ENCODE measurements at places on chromosomes 11 and 22.
A peak's percentile ranks its signal among the peaks of the same experiment; 100 is the strongest.

GRCh38 chr22:40183029-40183581 is 5.4 kb downstream of the TNRC6B start:
- DNase-seq, result no peak

GRCh38 chr11:96213500-96213899 is 129.5 kb downstream of the MAML2 start:
- no peak for DNase-seq

DNA sequence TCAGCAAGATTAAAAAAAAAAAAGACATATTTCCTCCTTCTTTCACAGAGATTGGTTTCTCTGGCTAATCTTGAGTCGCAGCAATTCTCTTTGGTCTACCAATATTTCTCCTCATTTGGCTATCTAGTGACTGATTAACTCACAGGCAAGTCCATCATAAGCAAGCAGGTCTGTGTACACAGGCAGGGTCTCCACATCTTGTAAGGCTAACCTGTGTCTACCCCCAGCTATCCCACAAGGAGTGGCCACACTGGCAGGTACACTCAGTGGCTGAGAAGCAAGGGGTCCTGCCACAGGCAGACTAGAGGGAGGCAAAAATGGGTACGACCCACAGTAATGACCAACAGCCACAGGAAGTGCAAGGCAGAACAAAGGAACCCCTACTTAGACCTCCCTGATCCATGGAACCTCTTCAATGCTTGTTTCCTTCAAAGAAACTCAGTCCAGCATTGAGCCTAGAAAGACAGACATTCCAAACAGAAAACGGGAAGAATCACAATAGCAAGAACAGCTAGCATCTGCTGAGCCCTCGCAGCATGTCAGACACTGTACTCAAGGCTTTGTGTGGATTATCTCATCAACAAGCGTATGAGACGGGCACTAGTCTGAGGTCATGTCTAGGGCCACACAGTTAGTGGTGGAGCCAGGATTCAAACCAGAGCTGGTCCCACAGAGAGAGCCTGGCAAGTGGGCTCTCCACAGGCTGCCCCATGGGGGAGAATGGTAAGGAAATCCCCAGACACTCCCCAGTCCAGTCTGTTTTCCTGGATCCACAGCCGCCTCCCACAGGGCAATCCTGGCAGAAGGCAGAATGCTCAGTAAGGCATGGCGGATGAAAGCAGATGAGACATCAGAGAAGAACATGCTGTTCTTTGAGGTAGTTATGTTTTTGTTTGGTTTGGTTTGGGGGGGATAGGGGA is 34.3 kb downstream of the PLEKHA7 start:
- no peak for DNase-seq

GRCh38 chr11:86070142-86071056 is 1.5 kb upstream of the PICALM start:
- no peak for DNase-seq

DNA sequence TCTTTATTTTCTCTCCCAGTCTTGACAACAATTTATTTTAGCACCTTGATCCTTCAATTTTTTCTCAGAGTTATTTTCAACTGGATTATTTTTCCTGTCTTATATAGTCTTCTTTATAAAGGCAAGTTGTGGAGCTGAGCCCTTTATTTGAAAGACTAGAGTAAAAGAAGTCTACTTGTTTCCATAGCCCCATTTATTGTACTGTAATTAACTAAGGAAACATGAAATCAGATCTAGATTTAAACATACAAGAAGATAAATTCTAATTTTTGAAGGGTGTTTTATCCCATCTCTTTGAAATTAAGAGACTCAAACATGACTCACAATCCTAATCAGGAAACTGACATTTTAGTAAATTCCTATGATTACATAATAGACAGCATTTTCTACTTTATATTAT is 2421.8 kb downstream of the LRRC4C start:
- DNase-seq, result no peak

- DNase-seq, result no peak
Measured at GRCh38 chr11:56093008-56093407, at the start of gene OR8I2. Gene OR8I2, plus strand, starts transcription at chr11:56093308. Its CDS starts 0 bp downstream, at chr11:56093308.

DNA sequence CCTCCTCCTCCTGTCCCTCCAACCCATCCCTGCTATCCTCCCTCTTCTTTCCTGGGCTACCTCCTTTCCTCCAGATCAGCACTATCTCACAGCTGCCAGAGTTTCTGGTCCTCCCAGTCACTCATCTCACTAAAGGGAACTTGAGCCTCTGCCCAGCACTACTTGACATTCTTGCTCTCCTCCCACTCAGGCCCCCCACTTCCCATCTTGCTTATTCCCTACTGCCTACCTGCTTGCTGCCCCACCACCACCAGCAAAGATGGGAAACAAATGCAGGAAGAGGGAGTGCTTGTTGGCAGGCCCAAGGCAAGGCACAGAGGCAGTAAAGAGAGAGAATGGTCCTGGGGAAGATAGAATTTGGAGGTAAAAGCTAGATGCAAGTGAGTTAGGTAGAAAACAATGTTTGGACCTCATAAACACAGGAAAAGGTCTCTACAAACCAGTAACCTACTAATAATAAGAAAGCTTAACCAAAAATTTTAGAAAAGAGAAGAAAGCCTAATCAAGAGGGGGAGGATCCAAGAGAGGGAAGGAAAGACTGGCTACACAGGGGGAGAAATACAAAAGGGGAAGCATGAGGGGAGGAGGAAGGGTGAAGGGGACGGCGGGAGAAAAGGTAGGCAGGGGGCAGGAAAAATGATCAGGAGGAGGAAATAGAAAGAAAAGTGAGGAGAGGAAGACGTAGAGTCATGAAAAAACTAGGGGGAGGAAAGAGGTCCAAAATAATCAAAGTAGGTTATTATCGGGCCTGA is 63.6 kb downstream of the PAK1 start:
- DNase-seq, result no peak

DNA sequence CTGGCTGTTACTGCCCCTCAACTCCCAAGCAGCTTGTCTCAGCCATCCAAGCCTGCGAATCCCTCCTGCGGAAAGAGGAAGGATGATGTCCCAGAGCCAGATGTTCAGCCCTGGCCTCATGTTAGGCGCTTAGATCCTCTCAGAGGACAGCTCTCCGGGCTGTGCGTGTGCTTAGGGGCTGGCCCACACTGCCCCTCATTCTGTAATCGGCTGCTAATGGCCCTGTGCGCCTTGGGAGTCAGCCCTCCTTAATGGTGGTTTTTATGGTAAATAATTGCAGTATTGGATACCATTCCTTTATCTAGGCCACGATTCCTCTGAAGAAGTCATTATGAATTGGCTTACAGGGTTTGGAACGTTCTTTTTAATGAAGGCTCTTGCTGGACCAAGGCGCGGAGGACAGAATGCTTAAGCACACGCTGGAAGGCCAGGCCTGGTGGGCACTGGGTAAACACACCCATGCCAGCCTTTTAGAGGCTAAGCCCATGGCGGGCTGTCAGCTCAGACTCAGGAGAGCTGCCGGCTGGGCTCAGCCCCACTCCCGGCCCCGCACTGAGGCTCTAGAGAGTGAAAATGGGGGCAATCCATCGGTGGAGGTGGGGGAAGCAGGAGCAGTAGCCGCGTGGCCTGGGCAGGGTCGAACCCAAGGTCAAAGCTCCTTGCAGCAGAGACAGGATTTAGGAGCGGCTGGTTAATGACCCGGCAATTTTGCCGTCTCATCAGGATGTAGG is 1157.5 kb downstream of the BRD1 start:
- DNase-seq, result no peak

DNA sequence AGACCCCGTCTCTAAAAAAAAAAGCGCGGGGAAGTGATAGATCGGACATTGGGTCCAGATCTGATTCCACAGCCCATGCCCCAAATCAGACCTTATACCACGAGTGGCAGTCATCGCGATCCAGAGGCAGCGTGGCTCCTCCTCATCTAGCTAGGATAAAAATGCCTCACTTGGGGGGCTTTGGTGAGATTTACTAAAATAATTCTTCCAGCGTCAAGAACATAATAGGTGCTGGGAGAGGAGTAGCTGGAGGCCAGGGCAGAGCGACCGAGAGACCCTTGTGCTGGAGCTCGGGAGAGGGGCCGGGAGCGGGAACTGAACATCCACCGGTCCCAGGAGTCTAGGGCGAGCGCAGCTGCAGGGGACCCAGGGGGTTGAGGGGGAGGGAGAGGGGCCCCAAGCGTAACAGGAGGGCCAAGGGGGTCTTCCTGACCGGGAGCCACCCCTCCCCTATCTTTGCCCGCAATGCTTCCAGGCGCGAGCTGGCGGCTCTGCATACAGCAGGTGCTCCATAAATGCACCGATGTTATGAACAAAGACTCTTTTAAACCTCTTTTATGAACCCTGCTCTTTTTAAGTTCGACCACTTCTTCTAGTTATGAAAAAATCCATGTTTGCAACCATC is 823 bp upstream of the CPT1A start:
- no peak for DNase-seq

GRCh38 chr11:20088397-20089225 is 71.7 kb downstream of the DBX1 start:
- no peak for DNase-seq

- DNase-seq, result no peak
Measured at GRCh38 chr11:1140642-1141490, 16.9 kb upstream of the MUC5AC start.

- no peak for DNase-seq
Measured at GRCh38 chr11:107801641-107802040, 56.9 kb downstream of the SLC35F2 start.

DNA sequence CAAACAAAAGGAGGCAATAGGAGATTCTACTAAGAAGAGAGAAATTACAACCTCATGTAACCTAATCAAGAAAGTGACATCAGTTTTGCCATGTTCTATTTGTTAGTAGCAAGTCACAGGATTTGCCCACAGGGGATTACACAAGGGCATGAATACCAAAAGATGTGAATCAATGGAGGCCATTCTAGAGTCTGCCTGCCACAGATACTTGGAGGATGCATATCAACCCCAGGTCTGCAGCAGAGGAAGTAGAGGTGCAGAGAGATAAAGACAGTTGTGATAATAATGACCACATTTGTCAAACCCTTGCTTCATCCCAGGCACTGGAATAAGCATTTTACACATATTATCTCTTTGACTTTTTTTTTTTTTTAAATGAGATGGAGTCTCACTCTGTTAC is 2.4 kb upstream of the ASCC2 start:
- no peak for DNase-seq

- no peak for DNase-seq
Measured at GRCh38 chr11:66494935-66495334, 14.7 kb downstream of the DPP3 start.

- no peak for DNase-seq
Measured at GRCh38 chr11:118565051-118565450, 680 bp downstream of the IFT46 start.

DNA sequence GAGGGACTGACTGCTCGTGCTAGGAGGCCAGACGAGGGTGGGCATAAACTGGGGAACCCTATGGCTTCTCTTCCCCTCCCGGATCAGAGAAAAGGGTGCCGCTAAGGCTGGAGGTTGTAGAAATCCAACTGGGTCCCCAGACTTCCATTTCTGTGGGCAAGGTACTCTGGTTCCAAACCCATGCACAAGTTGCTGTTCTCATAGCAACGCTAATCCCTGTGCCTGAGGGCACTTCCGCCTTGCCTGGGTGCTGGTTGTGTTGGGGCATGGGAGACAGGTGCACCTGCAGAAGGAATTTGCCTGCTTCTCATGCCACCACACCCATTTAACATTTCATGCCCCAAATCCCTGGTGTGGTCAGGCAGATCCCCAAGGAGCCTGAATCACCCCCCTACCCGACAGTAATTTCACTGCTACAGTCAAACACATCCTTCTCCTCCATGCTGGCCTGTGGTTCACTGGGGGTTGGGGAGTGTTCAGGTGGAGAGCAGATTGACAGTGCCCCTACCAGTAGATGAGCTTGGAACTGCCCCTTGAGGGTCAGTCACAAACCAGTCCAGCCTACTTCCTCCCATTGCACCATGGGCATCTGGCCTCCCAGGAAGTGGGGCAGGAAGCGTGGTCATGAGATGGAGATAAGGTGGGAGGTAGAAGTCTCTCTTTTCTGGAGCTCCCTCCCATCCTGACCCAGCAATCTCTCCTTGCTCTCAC is 1.2 kb downstream of the C2CD2L start:
- DNase-seq, result peak; percentile 41

- DNase-seq, result no peak
Measured at GRCh38 chr22:24271386-24271854, 789 bp downstream of the SPECC1L start.

DNA sequence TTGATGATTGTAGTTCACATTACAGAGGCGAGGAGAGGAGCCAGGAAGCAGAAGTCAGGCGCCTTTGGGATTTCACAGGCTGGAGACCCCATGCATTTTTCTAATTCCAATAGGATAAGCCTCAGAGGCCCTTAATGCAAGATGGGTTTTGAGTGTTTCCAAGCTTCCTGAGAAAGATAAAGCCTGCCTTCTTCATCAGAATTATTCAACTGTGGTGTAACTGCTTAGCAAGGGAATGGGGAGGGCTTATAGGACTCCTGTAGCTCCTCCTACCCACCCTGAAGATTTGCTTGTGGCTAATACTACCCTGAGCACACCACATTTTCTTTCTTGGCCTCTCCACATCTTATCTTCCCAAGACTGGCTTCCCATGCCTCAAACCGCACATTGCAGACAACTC is 151.1 kb upstream of the ISX start:
- no peak for DNase-seq

- DNase-seq, result no peak
Measured at GRCh38 chr11:24634606-24635160, 137.8 kb downstream of the LUZP2 start.

DNA sequence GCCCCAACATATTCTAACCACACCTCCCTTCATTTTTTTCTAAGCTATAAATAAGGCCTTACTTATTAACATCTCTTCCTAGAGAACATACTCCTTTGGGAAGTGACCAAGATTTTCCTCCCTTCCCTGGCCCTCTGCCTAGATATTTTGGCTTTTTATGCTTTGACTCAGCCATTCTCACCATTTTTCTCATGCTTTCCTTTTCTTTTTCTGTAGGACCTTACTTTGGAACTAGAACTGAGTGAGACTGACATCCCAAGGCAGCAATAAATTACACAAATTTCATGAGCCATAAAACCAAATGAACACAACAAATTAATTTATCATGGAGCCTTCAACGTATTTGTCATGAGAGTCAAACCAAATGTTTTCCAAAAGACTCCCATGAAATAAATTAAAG is 142.7 kb upstream of the CTSC start:
- no peak for DNase-seq

Data from NCI-H774 (cell line).